ENCODE measurements at places on chromosomes 4 and X.

- DNase-seq = no peak
These were observed 101.6 kb downstream of the HUWE1 start for GRCh38 chrX:53584891-53585290.

DNA sequence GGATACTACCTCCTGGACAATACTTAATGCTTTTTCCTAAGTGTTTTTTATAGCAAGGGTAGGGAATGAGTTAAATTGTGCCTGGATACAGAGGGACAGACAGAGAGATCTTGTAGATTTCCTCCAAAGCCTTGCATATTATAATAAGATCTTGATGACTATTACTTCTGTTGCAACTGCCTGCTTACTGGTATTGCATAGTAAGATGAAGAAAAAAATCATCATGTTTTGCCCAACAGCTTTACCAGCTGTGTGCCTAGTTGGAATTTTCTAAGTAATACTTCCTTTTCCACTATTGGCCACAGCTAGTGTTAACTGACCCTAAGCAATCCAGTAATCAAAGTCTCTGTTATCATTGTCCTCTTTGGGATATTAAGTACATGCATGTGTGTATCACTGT, 139.0 kb downstream of the DCK start:
- no peak for DNase-seq

DNA sequence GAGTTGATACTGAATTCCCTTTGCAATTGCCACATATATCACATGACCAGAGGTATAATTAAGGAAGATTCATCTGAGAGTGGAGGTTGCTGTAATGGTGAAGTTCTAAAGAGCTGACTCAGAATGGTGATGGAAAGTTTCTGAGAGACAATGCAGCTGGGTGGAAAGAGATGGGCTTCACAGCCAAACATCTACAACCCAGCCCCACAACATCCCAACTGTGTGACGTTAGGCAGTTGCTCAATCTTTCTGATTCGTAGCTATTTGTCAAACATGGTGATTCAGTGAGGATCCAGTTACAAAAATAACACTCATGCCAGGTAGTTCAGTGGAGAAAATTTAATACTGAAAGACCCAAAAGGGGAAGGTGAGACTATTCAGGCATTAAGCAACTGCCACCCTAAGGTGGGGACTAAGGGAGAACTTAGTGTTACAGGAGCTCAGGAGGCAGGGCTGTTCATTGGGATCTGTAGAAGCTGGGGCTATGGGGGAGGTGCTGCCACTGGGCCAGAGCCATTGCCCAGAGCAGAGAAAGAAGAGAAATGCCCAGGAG, 6.9 kb upstream of the AFF1 start:
- peak; percentile 74 for DNase-seq

DNA sequence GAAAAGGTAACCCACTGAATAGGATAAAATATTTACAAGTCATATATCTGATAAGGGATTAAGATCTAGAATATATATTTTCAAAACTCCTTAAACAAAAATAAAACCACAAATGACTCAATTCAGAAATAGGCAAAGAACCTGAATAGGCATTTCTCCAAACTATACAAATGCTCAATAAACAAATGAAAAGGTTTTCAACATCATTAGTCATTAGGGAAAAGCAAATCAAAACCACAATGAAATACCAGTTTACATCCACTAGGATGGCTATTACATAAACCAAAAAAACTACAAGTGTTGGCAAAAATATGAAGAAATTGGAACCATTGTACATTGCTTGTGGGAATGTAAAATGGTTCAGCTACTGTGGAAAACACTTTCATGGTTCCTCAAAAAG, 167.0 kb upstream of the GALNT7 start:
- no peak for DNase-seq

- no peak for DNase-seq
These were observed 672.2 kb downstream of the TRAM1L1 start for GRCh38 chr4:116413222-116413621.

- DNase-seq = no peak
These were observed 117.0 kb downstream of the RNF150 start for GRCh38 chr4:141016117-141016798.

- DNase-seq = peak; percentile 77
These were observed 71.7 kb downstream of the DDX60L start for GRCh38 chr4:168408620-168409019.

DNA sequence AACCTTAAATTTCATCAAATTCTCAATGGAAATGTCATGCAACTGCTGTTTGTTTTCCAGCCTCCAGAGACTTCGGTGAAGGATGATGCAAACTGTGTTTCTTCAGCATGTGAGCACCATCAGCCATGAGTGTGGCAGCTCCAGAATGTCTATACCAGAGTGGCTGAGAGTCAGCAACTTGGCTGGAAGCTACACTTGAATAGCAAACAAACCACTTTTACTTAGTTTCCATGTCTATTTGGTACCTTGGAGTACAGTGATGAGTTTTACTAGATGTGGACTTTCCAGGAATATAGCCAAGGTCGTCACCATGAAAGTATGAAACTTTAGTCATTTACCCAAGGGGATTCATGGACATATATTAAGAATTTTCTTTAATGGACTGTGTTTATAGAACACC, 4.3 kb upstream of the IL21 start:
- no peak for DNase-seq

DNA sequence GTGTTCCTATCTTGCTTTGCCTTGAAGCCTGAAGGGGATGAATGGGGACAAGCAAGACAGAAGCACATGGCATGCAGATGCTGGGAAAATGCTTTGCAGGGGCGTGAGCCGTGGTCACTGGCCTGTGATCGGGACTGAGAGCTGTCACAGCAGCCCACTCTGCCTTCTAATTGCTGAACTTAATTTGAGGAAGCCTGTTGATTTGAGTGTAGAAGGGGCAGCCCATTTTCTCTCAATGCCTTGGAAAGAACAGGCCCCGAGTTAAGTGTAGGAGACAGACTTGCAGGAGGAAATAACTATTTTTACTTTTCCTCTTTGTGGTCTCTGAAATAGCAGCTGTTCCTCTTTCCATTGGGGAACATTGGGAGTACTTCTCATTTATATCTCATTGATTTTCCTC, 26.1 kb upstream of the TBC1D1 start:
- DNase-seq = no peak

GRCh38 chr4:26459756-26460530, 30.3 kb downstream of the CCKAR start:
- DNase-seq = no peak

- no peak for DNase-seq
These were observed 76.7 kb downstream of the TMEM131L start for GRCh38 chr4:153542834-153543233.

- no peak for DNase-seq
These were observed 95.4 kb downstream of the PARM1 start for GRCh38 chr4:75028196-75028854.

GRCh38 chrX:37871626-37872302, 24.4 kb upstream of the DYNLT3 start:
- no peak for DNase-seq

DNA sequence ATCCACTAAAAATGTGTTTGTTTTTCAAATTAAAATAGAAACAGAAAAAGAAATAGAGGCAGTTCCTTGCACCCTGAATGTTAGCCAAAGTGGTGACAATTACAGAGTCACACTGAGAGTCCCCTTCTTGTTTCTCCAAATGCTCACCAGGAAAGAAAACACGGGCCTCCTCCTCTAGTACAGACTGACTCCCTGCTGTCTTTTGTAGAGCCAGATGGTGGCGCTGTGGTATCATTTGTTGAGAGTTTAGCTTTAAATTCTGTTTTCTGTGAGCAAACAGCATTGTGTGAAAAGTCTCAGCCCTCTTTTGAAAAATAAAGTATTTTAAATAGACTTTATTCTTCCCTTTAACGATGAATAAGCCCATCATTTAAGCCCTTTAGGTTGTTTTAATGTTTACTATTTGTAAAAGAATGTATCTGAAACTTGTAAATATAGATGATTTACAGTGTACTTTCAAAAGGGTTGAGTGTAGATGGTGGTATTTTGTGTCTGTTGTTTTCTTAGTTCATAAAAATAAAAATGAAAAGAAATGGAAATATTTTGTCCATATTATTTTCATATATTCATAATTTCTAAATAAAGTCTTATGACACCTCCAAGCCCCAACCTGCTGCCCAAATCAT, 36.9 kb upstream of the ATOH1 start:
- no peak for DNase-seq

- DNase-seq = no peak
These were observed 18.4 kb downstream of the ZFX start for GRCh38 chrX:24167719-24168472.

DNA sequence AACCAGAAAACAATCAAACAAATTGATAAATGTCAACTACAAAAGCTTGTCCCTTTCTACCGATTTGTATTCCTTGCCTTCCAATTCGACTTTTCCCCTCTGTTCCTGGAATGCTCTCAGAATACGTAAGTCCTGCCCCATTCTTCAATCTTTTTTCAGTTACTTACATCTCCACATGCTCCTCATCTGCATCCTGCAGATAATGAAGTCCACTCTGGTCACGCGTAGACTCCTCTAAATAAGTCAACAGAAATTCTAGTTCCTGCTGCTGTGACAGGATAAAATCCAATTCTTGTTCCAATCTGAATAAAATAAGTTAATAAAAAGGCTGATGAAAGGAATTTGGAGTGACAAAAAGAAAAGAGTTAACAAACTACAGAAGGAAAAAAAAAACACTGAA, 34.4 kb upstream of the RBM41 start:
- DNase-seq = no peak

DNA sequence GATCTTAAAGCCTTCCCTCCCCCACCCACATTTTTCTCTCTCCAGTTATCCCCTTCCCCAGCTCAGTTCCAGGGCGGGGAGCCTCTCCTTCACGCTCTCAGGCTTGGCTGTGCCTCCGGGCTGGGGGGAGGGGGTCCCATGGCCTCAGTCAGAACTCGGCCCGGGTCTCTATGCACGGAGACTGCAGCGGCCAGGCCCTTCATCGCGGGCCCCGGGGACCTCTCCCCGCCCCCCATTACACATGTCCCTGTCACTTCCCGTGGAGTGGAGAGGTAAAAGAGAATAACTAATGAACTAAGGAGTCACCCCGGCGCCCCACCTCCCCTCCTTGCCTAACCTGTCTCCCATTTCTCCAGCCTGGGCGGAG, 838 bp upstream of the PRICKLE3 start:
- DNase-seq = no peak

- no peak for DNase-seq
These were observed 94.0 kb downstream of the FBXO8 start for GRCh38 chr4:174189392-174190015.

- no peak for DNase-seq
These were observed 25.9 kb downstream of the MED14 start for GRCh38 chrX:40709395-40709794.

DNA sequence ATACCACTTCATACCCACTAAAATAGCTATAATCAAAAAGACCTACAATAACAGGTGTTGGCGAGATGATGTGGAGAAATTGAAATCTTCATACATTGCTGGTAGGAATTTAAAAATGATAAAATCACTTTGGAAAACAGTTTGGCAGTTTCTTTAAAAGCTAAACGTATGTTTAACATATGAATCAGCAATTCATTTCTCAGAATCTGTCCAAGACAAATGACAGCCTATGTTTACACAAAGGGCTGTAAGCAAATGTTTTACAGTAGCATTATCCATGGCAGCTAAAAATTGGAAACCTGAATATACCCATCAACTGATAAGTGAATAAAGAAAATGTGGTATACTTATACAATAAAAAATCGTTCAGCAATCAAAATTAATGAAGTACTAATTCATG, 33.0 kb upstream of the ABCG2 start:
- DNase-seq = no peak
